ENCODE measurements at places on chromosomes 3 and 15.
A peak's percentile ranks its signal among the peaks of the same experiment; 100 is the strongest.

GRCh38 chr3:159872374-159873109, 116.1 kb upstream of the IL12A start:
- peak; percentile 74 for DNase-seq

DNA sequence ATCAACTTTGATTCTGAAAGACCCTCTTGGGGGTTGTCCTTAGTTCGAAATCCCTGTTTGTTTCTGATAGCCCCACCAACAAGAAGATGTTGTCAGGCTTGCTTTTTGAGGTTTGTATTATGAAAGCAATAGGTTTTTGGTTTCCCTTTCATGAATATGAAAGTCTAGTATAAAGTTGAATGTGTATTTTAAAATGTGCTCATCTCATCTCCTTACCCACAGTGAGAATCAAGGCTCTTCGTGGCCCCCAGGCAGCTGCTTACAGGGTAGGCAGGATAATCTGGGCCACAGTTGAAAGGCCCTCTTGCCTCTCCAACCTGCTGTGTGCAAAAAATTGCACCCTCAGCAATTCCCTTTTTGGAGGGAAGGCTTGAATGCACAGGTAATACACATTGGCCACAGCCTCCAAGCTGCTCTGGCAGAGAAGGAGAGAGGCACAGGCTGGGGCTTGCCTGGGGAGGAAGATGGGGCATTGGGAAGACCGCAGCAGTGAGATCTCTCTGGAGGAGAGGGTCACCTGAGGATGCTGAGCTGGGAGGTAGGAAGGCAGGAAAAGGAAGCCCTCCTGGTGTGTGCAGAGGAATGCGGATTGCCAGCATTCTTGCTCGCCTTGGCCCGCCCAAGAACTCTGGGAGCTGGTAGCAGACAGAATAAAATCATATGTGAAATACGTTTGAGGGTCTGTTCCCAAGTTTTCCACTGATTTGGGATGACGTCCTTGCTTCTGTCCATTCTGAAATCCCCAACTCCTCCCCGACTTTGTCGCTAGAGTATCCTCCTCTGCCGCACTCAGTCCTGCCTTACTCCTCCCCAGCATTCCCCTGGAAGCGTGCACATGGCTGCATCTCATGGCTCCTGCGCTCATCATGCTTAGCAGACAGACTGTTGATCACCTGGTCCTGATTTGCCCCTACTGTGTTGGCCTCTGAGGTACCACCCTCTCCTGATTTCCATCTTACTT, 196.4 kb downstream of the RPLP1 start:
- no peak for DNase-seq

DNA sequence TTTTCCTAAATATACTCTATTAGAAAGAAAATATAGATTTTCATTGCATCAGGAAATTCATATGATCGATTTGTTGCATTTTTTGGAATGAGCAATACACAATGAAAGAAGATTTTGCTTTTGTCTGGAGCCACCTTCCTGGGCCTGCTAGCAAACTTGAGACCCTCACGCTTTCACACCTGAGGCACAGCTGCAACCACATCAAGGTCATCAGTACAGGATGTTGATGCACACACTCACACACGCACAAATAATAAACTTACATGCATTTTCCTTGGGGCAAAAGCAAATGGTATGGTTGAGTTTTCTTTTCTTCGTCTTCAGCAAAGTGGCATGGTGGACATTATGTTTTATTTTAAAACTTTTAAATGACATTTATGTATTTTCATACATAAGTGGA, 64.8 kb upstream of the SATB1 start:
- DNase-seq, result no peak

- peak; percentile 86 for DNase-seq
These were observed 24.8 kb downstream of the ANAPC13 start for GRCh38 chr3:134460965-134461364.

DNA sequence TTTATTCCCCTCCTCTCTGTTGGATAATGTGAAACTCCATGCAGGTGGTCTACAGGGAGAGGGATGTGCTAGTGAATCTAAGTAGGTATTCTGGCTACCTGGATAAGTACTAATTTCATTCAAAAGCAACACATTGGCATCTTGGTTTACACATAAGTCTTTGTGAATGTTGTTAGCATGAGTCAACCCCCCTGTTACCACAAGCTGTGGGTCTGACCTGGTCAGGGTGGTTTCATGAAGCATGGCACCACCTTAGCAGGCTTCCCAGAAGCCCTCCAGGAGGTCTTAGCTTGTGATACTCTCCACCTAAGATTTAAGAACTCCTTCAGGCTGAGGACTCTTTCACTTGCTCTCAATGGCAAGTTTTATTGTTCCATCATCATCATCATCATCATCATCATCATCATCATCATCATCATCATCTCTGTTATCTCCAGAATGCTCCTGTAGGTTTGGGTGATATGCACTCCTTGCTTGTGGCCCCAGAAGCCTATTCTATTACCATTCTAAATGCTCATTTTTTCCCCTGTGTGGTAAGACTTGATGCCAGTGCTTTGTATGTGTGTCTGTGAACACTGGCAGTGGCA, 62.8 kb downstream of the EPHB1 start:
- DNase-seq, result no peak

GRCh38 chr3:45795509-45795881, 841 bp downstream of the SLC6A20 start:
- no peak for DNase-seq

DNA sequence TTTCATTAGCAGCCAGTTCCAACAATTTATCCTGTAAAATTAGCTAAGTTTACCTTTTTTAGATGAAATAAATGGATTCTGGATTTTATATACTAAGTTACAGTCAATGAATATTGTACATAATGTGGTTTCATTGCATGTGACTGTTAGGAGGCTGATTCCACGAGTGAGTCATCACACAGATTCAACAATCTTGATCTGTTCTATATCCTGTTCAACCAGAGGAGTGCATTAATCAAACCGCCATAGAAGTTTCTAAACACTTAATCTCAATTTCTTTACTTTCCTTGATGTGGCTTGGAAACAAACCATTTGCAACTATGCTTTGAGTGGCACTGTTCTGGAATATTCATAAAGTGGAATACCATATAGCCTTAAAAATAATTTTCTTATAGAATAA, 15.3 kb downstream of the DNAJC13 start:
- DNase-seq, result peak; percentile 51

DNA sequence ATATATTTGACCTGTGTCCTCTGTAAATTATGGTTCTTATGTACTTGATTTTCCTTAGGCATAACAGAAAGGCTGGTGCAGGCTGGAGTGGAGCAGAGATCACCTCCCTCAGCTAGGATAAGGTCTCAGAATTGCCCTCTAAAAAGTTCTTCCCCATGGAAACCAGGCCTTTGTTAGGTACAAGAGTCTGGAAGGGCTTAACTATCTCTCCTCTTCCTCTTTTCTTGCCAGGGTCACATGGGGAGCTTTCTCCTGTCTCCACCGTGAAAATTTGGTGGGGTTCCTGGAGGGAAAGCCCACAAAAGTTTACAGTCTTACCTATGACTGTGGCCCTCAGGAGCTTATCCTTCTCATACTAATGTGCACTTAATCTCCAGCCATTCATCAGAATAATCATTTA, 633.2 kb downstream of the MCTP2 start:
- DNase-seq, result no peak

DNA sequence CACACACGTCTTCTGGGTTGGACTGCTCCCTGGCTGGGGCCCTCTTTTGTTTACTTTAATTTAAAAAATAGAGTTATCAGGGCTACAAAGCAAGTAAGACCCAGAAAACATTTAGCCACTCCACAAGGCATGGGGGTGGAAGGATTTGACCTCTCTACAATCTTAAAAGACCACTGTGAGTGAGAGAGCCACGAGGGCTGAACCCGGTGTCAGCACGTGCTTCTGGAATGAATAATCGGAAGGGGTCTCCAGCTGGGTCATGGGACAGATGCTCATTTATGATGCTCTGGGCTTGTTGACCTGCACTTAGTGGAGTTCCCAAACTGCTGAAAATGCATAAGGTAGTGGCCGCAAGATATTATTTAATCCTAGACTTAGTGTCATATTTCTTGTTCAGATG, 52.4 kb downstream of the EIF4E3 start:
- DNase-seq, result no peak

- DNase-seq, result no peak
These were observed 157.7 kb downstream of the RPLP1 start for GRCh38 chr15:69610277-69610676.

DNA sequence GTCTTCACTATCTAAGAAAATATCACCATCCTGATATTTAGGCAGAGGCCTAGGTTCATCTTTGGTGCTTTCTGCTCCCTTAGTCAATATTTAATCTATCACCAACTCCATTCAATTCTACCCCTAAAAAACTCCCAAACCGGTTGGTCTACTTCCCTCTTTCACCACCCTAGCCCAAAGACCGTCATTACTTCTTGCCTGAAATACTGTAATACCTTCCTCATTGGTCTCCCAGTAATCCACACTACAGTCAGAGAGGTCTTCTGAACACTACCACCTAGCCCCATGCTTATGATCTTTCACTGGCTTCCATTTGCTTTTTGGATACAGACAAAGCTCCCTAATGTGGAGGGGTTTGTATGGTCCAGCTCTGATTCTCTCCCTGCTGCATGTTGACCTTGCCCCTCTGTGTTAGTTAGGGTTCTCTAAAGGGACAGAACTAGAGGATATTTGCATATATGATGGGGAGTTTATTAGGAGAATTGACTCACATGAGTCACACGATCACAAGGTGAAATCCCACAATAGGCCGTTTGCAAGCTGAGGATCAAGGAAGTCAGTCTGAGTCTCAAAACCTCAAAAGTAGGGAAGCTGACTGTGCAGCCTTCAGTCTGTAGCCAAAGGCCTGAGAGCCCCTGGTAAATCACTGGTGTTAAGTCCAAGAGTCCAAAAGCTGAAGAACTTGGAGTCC, 36.4 kb upstream of the ATP2C1 start:
- no peak for DNase-seq

DNA sequence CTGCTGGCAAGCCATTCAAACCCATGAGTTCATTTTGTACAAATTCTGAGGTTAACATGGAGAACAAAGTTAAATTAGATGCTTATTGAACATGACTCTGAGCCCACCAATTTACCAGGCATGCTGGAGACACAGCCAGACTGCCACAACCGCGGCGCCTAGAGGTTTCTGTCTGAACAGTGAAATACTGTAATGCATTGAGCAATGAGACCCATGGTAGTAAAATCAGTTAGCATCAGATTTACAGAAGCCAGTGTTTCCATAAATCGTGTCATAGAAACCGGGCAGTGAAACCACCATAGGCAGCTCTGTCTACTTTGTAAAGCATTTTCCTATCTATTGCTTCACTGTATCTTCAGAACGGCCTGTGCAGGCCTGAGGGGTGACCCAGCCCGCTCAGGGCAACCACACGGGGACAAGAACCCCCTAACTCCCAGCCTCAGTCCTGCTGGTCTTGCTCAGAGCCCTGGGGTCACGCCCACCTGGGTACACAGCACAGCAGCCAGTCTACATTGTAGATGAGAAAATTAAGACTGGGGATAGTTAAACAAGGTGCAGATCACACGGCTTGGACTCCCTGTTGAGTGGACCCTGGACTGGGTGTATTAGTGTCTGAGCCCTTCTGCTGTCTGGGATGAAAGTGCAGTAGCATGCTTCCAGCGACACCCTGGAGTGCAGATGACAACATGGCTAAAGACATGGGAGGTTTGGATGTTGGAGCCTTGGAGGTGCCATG, 44.2 kb downstream of the MGLL start:
- DNase-seq, result no peak

- DNase-seq, result no peak
These were observed 58.7 kb upstream of the FNDC3B start for GRCh38 chr3:171980578-171981270.

GRCh38 chr15:100944986-100945385, 25.8 kb downstream of the LRRK1 start:
- DNase-seq, result peak; percentile 37

- no peak for DNase-seq
These were observed 28.1 kb upstream of the LXN start for GRCh38 chr3:158700559-158700958.

GRCh38 chr3:37141676-37142075, 32.7 kb downstream of the LRRFIP2 start:
- DNase-seq, result no peak

DNA sequence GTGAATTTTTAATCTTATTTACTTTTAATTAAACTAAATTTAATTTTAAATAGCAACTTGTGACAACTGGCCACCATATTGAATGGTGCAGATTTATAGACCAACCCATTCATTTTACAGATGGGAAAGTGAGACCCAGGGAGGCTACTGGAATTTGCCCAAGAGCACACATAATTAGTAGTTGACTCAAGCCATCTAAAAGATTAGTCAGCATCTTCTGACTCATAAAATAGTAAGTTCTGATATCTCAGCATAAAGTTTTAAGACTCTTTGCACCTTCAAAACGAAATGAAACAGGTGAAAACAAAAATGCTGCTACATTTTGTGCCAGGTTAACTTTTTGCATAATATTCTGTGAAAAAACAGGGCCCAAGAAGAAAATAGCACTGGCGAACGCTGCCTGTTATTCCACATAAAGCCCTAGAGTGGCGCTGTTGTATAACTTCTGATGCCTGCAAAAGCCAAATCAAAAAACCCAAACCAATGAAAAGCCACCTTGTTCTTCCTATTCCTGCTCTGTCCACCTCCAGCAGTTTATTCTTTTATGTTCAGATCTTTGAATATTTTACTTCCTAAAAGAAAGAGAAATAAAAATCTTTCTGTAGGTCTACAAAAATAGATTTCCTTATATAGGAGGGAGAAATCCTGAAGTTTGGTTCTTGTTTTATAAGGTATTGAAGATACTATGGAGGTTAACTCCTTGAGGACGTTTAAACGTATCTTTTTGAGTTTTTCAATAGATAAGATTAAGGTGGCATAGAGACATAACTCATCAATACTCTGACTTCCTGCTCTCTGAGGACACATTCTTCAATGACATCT, 62.8 kb downstream of the OTOL1 start:
- no peak for DNase-seq
